ENCODE measurements at places on chromosomes 7 and 10.

- no peak for DNase-seq
These were observed 48.0 kb downstream of the ST7 start for GRCh38 chr7:117001283-117001682.

DNA sequence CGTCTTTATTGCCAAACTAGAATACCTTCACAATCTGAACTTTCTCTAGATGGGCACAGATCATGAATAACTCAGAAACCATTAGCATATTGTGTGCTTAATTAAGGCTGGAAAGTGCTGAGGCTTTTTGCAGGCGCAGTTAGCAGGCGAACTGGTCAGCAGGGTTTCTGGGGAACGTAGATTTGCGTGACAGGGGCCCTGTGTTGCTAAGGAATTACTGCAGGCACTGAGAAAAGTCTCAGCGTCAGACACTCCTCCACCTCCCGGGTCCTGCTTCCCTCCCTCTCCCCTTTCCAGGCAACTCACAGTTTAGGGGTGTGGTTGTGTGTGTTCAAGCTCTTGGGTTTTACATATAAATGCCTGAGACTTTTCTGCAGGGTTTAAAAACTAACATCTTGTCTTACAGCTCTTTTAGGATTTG is 2.2 kb downstream of the MAP3K8 start:
- DNase-seq, result no peak

GRCh38 chr10:117086546-117086945 is 51.5 kb downstream of the VAX1 start:
- no peak for DNase-seq

DNA sequence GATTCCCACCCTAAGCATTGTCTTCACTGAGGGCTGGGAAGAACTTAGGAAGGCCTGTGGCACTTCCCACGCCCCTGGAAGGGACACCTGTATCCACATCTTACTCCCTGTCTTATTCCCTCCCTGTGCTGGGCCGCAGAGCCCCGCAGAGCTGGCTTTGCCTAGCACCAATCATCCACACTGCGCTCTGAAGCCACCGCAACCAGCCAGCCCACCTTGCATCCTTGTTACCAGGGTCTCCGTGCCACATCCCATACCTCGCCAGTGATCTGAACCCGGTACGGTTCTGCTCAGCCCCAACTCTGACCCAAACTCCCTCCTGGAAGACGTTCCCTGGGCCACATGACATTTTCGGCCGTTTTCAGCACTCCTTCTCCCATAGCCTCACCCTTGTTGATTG is 101.4 kb upstream of the PITRM1 start:
- no peak for DNase-seq

- no peak for DNase-seq
These were observed 160.1 kb downstream of the CCDC3 start for GRCh38 chr10:12841426-12841825.

- DNase-seq, result no peak
These were observed 237.7 kb downstream of the FANK1 start for GRCh38 chr10:126133906-126134656.

GRCh38 chr10:117743509-117743908 is 201.0 kb downstream of the EMX2 start:
- DNase-seq, result peak; percentile 1

DNA sequence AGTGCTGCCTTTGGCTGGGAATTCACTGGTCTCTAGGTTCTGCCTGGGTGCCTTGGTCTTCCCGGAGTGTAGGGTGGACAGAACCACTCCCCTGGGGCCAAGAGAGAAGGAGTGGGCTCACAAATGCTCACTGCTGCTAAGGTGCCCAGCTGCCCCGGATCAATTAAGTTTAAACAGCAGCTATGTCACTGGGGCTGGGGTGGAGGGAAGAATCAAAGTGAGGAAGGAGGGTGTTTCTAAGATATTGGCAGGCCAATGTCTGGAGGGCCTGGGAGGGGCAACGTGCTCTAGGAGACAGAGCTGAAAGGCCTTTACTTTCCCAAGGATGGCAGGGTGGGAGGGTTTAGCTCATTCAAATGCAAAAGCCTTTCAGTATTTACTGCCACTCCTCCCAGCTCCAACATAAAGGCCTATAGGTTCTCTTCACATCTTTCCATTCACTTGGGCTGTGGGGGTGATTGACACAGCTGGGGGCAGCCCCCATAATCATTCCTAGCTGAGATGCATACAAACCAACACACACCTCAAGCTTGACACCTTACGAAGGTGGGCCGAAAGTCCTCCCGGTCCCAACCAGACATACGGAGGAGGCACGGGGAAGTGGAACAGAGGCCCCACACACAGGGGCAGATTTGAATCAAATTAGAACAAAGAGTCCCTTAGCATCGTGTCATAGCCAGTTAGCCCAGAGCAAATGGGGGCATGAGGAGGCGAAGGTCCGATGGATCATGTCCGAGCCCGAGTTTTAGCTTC is 108.0 kb upstream of the EFCAB10 start:
- DNase-seq, result no peak

DNA sequence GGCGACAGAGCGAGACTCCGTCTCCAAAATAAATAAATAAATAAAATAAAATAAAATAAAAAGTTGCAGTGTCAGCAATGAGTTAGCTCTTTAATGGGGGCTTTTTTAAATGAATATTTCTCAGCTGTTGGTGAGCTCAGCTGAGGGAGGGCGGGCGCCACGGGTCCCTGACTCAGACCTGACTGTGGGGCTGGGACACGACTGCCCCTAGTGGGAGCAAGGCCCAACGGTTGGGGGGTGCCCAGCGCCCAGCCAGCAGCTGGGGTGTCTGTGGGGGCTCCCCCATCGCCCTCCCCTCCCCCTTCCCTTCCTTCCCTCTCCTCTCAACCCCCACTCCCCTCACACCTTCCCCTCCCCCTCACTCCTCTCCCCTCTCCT is 46.6 kb downstream of the PWWP2B start:
- peak; percentile 45 for DNase-seq

DNA sequence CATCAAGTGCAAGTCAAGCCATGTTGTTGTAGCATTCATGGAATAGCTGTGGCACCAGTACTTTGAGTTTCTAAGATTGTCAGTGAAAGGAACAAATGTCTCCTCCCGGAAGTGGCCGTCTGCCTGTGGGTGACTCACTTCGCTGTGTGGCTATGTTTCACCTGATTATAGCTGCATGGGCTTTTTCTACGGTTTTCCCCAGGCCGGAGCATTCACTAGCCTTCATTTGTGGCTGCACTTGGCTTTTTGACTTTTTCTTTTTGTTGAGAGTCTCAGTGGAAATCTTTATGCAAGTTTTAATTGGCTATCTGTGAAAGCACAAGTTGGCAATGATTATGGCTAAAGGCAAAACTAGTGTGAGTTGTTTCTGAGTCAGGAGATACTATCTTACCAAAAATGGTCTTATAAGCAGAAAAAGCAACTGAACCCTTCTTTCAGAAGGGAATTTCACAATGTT is 35.0 kb downstream of the SRI start:
- DNase-seq, result no peak

GRCh38 chr7:96233528-96234154 is 88.3 kb downstream of the SLC25A13 start:
- DNase-seq, result no peak
